GM04504 (cell line): ENCODE measurements at places on chromosomes 13 and 19.

DNA sequence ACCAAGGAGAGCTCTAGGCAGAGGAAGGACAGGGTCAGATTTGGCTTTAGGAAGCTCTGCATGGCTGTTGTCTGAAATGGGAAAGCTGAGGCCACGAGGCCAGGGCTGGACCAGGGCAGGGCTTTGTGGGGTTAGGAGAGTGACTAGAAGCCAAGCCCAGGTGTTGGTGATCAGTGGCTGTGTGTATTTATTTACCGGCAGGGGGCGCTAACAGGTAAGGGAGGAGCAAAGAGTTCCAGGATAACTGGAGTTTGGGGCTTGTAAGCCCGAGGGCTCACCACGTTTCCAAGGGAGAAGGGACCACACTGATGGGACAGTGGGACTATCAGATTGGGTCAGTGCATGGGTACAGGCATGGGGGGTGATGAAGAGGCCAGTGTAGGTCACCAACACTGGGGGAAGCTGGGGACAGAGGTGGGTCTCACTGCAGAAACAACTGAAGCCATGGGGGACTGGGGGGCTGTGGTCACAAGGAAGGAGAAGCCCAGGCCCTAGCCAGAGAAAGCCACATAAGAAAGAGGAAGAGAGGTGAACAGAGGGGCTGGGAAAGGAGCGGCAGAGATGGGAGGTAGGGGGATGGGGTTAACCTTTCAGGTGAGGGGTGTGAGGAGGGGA, 3.9 kb downstream of the TMEM147 start:
- DNase-seq = peak; percentile 29

- DNase-seq = no peak
Measured at GRCh38 chr19:13613447-13613846, 107.2 kb upstream of the CACNA1A start.

GRCh38 chr19:54551293-54551692, 22.3 kb upstream of the LILRA2 start:
- no peak for DNase-seq

DNA sequence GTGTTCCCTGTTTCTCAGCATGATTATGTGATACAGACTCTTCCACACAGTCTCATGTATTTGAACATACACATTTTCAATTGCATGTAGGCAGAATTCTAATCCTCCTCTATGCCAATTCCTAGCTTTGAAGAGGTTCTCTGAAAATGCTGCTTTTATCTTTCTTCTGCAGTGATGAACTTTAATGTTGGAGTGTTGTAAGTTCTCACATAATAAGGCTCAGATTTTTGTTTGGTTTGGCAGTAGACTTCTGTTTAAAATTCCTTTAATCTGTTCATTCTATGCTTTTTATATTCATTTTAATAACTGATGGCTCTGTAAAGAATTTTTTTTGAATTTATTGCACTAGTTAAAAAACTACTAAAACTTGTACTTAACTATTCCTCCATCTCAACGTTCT, 225.8 kb downstream of the GGACT start:
- no peak for DNase-seq

DNA sequence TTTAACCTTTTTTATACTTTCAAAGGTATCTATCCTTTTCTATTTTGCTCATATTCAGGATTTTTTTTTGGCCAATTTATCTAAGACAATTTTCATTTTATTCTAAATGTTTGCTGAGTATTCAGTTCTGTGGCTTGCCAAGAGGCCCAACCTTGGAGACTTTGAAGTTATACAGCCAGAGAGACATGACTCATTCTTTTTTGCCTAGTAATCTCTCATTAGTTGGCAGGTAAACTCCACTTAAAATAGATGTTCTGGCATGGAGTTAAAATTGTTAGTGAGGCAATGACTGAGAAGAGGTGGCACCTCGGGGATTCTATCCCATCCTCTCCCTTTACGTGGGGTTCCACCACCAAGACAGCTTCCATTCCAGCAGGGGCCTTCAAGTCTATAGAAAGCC, 213.8 kb downstream of the KCTD12 start:
- no peak for DNase-seq

GRCh38 chr13:90926459-90926858, 421.0 kb upstream of the MIR17HG start:
- DNase-seq = no peak

DNA sequence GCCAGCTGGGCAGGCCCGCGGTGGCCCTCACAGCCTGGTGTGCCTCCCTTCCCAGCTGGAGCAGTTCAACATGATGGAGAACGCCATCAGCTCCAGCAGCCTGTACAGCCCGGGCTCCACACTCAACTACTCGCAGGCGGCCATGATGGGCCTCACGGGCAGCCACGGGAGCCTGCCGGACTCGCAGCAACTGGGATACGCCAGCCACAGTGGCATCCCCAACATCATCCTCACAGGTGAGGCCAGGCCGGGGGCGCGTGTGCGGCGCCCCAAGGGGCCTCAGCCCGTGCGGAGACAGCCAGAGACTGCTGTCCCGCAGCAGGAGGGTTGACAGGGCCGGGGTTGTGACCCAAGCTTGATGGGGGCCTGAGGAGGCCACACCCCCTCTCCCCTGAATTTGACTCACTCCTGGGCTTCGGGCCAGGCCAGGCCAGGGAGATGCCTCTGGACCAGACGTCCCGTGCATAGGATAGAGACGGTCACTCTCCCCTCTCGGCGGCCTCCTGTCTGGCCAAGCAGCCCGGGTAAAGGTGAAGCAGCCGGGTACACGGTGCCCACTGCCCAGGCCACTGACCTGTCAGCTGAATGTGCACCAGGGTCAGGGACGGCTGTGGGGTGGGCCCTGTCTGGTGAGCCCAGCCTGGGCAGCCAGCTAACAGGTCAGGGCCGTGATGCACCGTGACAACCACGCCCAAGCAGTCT, 15.4 kb downstream of the COMP start:
- DNase-seq = peak; percentile 50
